ENCODE measurements at places on chromosomes 11 and 22.

DNA sequence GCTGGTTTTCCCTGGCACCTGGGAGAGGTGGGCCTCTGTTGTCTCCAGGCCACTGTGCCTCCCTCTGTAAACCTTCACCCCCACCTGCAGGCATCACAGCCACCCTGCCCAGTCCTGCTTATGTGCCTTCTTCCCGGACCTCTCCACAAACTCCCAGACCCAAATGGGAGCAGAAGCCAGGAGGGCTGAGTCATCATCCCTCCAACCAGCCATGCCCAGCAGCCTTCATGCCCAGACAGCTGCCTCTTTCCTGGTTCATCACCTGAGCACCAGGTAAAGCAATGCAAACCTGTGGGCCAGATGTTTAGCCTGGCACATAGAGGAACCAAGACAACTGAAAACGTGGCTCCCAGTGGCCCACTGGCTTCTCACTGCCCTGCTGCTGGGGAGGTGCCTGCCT, 2.1 kb upstream of the TMPRSS4 start:
- peak; percentile 80 for DNase-seq

DNA sequence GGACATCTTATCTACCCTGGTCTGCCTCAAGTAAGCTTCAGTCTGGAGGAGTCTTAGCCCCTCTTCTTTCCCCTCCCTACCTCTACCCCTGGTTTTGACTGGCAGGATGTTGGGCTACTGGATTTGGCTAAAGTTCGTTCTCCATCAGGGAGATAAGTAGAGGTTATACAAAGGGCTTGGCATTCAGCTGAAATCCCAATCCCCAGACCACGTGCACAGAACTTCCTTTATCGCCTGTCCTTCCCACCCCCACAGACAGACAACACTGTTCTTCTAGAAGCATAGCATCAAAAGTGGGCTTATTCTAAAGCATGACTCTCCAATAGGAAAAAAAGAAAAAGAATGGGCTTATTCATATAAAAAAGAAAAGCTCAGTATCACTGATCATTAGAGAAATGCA, 7.8 kb downstream of the PRG3 start:
- DNase-seq = no peak

GRCh38 chr11:68839054-68839865, 2.5 kb downstream of the CPT1A start:
- DNase-seq = peak; percentile 89

DNA sequence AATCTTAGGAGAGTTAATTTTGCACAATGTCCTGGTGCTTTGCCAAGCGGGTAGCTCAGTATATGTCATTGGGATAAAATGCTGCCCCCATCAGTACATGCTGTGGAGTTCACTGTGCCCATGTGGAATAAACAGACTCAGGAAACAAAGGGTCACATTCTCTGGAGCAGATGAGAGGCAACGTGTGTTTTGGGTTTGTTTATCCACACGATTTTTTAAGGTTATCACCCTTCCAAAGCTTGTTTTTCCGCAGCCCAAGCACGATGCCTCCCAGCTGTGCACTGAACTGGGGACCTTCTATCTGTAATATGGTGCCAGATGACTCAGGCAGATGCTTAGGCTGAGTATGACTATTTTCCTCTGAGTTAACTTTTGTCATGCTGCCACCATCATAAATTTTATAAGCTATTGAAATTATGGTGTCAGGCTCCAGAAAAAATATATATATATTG, 6.5 kb downstream of the OR4D6 start:
- DNase-seq = no peak

DNA sequence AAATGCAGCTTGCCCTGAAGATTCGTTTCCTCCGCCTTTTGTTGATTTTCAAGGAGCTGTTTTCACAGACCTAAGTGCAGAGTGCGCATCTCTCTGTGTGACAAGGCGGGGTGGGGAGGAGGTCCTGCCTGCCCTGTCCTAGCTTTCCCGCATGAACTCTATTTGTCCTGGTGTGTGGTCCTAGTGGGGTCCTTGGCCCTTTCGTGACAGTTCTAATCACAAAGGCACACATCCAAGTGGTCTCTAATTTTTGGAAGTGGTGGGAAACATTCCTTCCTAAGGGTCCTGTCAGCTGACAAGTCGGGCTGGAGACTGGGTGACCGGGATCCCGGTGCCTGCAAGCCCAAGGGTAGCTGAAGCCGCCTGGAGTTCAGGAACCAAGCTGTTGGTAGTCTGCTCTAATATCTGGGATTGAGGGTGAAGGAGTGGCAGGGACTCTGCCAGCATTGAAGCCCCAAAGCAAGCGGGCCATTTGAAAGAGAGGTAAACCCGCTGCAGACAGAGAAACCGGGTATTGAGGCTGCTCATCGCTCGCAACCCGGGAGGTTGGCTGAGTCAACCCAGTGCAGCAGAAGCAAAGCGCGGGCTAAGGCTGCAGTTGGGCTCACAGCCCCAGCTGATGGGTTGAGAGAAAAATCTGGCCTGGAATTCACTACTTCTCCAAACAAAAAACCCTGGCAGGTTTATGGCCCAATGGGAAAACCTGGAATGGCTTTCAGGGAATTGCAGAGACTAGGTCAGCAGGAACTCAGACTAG, 28.1 kb upstream of the FBXO3 start:
- peak; percentile 89 for DNase-seq

DNA sequence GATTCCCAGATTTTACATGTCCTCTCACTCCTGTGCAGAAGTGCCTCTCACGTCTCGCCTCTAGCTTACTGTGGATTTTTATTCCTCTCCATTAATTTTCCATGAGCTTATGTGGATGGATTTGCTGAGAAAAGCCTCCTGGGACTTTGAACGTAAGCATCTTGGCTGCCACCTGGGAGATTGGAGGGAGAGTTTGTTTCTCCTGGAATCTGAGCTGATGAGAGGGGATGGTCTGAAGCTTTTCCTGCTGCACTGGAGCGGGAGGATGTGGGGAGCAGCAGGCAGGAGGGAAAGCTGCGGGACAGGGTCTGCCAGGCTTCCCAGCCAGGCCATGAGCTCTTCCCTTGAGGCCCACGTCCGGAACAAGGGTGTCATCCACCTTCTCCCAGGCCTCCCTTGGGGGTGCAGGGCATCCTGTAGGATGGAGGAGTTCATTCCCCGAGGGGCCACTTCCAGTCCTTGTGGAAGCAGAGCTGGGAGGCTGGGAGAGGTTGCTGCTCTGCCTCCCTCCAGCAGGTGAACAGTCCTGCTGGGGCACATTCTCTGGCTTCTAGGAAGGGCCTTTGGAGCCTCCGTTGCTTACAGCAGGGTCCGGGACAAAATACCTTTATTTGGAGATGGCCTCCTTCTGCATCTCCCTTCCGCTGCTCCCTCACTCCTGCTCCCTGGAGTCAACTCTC, 3.6 kb upstream of the SHANK2 start:
- DNase-seq = no peak

DNA sequence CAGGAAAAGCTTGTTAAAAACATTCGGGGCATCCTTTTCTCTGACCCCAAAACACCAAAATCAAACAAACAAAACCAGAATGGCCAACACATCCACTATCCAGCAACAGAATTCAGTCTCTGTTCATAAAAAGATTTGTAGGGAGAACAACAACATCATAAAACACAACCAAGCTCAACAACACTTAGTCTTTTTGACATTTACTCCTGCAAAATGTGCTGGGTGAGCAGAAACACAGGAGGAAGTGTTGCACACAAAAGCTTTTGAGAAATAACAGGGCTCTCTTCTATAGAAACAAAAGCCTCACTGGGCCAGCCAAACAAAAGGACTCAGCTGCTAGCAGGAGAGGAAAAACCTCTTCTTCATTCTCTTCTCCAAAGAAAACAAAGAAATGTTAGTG, 736.0 kb upstream of the CCDC90B start:
- no peak for DNase-seq

DNA sequence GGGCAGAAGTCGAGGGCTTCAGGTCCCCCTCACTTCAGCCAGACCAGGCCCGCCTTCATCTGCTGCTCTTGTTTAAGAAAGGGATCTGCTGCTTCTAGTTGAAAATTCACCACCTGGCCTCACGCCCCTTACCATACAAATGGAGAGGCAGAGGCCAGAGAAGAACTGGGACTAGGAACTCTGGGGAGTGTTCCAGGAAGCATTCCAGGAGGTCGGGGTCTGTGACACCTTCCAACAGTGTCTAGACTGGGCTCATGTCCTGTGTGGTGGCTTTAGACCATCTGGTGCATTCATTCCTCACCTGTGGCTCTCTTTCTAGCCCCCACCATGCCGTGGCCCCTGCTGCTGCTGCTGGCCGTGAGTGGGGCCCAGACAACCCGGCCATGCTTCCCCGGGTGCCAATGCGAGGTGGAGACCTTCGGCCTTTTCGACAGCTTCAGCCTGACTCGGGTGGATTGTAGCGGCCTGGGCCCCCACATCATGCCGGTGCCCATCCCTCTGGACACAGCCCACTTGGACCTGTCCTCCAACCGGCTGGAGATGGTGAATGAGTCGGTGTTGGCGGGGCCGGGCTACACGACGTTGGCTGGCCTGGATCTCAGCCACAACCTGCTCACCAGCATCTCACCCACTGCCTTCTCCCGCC, 12.3 kb downstream of the TSKU start:
- no peak for DNase-seq

- DNase-seq = peak; percentile 10
These were observed 665 bp downstream of the USP28 start for GRCh38 chr11:113874581-113875233.

DNA sequence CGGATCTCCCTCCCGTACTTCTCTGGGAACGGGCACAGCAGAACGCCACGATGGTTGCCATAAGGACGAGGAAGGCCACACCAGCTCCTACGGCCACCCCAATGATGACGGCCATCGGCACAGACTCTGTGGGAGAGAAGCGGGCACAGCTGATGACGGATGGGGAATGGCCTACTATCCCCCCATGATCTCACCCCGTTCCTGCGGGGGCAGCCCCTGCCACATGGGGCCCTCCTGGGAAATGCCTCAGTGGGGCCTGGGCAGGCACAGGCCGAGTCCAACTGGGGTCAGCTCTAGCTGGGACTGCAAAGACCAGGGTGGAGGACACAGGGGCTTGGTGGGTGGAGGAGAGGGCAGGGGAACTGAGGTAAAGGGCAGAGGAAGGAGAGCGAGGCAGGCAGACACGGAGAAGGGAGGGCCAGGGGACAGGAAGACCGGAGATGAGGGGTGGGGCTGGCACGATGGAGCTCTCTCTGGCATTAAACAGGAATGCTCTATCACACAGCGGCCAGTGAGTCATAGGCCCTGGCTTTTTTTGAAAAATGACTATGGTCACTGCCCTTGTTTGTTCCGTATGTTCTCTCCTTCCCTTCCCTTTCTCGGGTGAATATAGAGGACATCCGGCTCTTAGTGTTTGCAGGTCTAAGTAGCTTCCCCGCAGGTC, 76.0 kb downstream of the ST3GAL4 start:
- DNase-seq = peak; percentile 28

DNA sequence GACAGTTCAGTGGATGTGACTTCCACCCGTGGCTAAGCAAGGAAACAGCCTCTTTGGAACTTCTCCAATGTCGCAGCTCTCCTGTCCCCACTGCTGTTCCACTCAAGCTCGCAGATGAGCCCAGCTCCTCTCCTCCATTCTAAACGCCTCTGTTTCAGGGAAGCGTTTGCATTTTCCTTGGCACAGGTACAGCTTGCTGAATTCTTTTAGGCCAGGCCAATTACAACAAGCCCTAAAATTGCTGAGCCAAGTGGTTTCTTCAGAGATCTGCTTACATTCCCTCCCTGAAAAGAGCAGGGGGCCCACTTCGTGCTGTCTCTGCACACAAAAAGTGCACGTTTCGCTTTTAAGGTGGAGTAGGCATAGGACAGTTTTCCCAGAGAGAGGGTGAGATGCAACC, 91.5 kb upstream of the BLID start:
- DNase-seq = no peak

DNA sequence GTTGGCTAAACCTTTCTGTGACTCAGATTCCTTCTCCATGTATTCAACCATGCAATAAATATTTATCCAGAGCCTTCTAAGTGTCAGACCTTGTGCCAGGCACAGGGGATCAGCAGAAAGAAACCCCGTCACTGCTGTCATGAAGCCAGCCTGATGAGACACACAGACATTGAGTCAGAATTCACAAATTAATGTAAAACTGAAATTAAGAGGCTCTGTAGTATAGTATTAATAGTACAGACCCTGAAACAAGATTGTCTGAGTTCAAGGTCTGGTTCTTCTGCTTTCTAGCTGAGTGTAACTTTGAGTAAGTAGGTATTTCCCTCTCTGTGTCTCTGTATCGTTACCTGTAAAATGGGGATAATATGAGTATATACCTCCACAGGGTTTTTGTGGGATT, 46.9 kb downstream of the ME3 start:
- peak; percentile 88 for DNase-seq

Measured in kidney tubule cell (primary cell).